ENCODE measurements at places on chromosomes 12 and 14.
A peak's percentile ranks its signal among the peaks of the same experiment; 100 is the strongest.

DNA sequence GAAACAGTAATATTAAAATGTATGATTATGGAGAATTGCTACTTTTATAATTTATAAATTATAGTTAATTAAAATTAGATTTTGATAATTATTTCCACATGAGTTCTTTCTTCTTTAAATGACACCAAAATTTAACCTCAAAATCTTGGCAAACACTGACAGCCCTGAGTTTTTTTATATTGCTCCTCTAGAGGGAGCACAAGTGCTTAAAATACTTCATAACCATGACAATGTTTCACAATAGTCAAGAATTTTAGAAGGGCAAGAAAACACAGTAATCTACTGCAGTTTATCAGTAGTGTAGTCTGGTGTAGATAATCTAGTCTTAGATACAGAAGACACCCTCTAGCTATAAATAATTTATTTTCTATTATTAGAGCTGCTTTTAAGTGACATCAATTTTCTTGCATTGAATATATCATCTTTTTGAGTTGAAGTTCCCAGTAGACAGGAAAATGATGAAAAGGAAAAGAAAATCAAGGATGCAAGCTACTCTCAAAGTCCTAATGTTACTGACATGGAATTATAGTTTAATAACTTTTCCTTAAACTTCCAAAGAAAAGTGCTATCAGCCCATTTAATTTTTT lies 14.3 kb upstream of the PTGER2 start:
- no peak for DNase-seq

DNA sequence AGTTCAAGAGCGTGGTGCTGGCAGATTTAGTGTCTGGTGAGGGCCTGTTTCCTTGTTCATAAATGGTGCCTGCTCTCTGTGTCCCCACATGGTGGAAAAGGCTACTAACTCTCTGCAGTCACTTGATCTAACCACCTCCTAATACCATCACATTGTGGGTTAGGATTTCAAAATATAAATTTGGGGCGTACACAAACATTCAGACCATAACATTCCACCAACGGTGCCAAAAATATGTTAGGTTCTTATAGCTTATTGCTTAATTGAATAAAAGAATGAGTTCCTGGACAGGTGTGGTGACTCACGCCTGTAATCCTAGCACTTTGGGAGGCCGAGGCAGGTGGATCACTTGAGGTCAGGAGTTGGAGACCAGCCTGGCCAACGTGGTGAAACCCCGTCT lies 3.4 kb upstream of the DYRK2 start:
- DNase-seq: no peak

GRCh38 chr14:55724736-55725135 lies 144.7 kb downstream of the KTN1 start:
- DNase-seq: no peak

GRCh38 chr12:11482955-11483354 lies 87.6 kb upstream of the PRB2 start:
- DNase-seq: no peak

DNA sequence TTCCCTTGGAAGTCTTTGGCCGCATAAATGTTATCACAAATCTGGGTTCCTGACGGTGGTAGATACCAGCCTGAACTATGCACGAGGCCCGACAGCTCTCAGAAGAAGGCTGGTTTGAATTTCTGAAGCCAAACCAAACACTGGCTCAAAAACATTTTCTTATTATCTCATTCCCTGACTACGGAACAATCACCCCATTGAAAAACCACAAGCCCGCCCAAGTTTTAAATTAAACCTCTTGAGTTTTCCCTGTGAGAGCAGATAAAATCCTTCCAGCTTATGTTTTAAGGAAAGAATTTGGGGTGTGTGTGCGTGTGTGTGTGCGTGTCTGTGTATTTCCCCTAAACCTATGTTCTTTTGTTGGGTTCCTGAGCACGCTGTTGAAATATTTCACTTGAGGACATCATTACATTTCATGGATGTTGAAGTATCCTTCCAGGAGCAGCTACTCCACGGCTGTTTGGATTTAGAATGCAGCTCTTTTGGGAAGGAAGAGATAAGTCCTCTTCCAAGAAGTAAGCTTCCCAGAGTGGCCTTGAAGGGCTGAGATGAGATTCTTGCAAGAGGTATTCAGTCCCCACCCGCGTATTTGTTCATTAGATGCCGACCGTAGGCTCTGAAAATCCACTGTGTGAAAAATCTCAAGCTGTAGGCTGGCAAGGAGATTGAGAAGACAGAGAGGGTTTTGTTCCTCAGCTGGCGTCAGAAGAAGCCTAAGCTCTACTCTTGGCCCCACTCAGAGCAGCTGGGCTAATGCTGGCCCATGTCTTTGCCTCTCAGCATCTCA lies 131.0 kb upstream of the NCOR2 start:
- no peak for DNase-seq

- DNase-seq: no peak
Observed at GRCh38 chr14:91225025-91225424, 19.5 kb downstream of the GPR68 start.

DNA sequence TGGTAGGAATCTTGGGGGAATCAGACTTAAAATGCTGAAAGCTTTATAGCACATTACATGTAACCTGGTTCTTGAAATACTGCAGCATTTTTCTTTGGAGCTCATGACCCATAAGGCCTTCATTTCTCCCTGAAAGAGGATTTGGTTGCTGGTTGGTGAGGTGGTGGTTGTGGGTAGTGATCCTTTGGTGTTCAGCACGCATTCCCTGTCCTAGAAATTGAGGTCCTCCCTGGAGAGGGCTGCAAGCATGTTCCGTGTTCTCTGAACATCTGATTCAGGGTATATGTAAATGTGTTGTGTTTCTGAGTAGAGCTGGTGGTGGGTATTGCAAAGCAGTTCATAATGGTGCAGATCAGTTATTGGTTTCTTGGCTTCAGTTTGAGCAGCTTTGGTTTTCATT lies 2.0 kb downstream of the SCN8A start:
- no peak for DNase-seq

GRCh38 chr12:111653596-111653995 lies 32.2 kb downstream of the BRAP start:
- DNase-seq: no peak

- no peak for DNase-seq
Observed at GRCh38 chr14:71532790-71533189, 399.4 kb upstream of the RGS6 start.

DNA sequence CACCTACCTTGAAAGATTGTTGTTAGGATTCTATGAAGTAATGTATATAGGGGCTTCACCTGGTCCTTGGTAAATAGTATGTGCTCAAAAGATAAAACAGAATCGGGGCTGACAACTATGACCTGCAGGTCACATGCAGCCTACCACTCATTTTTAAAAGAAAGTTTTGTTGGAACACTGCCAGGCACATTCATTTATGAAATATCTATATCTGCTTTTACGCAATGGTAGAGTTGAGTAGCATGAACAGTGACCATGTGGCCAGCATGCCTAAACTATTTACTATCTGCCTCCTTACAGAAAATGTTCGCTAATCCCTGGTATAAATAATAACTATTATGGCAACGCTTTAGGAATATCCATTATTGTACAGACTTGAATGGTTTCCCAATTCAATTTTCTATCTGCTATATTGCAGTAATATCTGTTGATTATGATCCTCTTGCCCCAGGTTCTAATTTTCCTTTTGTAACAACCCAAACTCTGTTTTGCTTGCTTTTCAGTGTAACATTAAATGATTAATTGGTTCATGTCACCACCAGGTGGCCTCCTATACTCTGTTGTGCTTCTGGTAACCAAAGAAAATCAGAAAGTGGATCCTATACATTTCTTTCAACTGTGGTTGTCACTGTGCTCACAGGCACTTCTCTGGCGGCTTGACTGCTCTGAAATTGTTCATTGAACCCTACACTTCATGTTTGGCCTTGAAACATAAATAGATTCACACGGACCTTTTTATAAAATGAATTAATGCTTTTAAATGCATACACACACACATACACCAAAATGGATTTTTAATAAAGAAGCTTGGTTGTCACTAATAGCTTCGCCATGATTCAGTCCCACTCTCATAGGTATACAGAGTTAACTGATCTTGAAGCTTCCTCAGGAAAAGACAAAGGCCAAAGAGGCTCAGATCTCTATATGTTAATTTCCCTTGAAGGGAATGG lies 227.7 kb upstream of the NPAS3 start:
- DNase-seq: peak; percentile 18

- DNase-seq: no peak
Observed at GRCh38 chr12:100827901-100828520, 33.4 kb downstream of the ANO4 start.

- DNase-seq: no peak
Observed at GRCh38 chr14:63671987-63672386, 30.3 kb upstream of the WDR89 start.

DNA sequence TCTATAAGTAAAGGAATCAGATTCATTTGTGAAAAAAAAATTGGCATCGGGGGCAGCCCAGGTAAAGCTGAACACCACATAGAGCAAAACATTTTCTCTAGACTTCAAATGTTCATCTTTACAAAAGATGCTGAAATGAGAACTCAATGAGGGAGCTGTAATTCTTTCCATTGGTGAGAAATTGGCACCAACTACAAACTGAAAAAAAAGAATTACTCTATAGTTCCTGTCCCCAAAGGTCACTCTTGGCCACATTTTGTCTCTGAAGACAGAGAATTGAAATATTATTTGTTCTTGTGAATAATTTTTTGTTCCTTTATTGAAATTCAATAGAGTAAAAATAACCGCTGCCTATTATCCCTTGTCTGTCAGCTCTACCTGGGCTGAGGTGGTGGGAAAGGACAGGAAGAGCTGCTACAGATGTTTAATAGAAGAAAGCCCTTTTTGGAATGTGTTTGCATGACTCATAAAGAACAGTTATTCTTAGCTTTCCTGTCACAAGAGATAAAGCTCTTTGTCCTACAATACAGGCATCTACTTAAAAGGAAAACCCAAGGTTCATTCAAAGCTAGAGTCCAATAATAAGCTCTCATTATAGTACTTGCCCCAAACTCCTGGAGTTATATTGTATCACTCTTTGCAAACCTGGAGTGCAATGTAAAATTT lies 380.1 kb upstream of the KITLG start:
- DNase-seq: no peak

GRCh38 chr12:56434828-56435227 lies 14.4 kb downstream of the TIMELESS start:
- no peak for DNase-seq

DNA sequence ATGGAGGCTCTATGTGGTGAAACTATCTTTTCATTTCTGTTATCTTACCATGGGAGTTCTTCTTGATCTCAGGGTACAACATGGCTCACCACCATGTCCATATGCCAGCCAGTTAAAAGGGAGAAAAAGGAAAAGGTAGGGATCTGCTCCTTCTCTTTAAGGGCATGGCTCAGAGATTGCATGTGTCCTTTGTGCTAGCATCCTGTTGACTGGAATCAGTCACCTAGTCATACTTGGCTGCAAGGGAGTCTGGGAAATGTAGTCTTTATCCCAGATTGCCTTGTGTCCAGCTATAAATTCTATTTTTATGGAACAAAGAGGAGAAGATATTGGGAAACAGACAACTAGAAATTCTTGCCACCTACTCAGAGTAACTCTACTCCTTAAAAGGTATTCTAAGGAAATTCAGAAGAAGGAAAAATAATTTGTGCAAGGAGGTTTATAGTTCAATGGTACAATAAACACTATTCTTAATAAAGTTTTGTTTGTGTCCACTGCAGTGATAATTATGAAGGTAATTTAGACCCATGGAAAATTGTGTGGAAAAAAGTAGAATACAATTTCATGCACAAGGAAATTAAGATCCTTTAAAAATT lies 86.4 kb upstream of the RPH3A start:
- DNase-seq: peak; percentile 10

DNA sequence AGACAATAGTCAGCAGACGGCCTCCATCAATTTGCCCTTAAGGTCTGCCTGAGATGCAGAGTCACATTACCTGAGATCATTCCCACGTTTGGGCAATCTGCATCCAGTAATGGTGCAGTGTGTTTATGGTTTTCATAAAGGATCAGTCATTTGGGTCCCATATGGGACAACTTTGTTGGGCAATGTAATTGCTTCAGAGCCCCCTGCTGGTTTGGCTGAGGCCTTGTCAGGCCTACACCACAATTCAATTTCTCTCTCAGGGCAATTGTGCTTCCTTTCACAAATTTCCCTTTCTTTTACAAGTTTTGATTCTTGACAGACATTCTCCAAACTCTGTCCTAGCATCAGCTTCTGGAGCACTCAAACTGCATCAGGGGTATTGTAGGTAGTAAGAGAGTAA lies 191.2 kb upstream of the SSTR1 start:
- DNase-seq: no peak

DNA sequence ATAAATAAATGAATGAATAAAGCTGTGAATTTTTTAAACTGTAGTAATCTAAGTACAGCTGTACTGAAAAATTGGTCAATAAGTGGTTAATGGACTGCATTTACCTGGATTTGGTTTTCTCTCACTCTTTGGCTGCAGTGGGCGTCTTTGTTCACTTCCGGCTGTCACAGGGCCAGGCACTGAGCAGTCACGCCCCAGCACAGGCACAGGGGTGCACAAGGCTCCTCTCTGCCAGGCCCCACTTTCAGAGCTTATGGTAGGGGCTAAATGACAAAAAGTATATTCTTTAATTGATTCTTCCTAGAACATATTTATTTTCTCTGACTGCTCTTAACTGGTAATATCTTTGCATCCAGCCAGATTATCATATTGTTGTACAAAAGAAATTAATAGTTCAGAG lies 70.6 kb upstream of the DYNC1H1 start:
- DNase-seq: no peak

GRCh38 chr12:120689397-120690082 lies 2.6 kb downstream of the MLEC start:
- no peak for DNase-seq

- peak; percentile 78 for DNase-seq
Observed at GRCh38 chr14:90388437-90388836, 8.4 kb upstream of the CALM1 start.

- DNase-seq: no peak
Observed at GRCh38 chr12:40829738-40830144, 137.5 kb downstream of the CNTN1 start.

- peak; percentile 90 for DNase-seq
Observed at GRCh38 chr12:52004042-52004648, 2.6 kb upstream of the TAMALIN start.

DNA sequence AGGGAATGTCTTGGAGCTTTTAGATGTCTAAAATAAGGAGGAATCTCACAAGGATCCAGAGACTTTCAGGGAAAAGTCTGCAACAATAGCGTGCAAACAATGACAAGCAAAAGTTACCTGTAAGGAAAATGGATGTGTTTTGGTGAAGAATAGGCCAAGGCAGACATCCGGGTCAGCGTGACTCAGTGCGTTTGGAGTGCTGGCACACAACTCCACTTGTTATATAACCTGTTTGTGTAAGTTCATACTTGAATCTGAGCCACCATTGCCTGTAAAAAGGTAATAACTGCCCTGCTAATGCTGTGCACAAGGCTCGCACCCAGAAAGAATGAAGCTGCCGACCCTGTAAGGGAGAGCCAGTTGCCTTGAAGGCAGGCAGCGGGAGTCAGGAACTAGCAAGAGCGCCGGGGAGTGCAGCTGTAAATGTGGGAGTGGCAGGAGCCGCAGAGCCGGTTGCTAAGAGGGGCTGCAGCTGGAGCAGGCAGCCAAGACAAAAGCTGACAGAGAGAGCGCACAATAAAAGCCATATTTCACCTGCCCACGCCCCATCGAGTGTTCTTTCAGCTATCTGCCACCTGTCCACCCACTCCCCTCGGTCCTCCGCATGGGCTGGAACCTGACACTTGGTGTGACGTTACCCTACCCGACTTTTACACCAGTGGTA lies 638.5 kb upstream of the MIS18BP1 start:
- DNase-seq: no peak

GRCh38 chr14:70268760-70269159 lies 80.0 kb upstream of the SLC8A3 start:
- DNase-seq: no peak

GRCh38 chr12:111413442-111414086 lies 7.8 kb downstream of the SH2B3 start:
- DNase-seq: peak; percentile 84

GRCh38 chr12:68482660-68483059 lies 128.0 kb upstream of the RAP1B start:
- DNase-seq: no peak

All from H54 (cell line).